HT1080 (cell line): ENCODE measurements at places on chromosomes 5 and 9. TPM values are rescaled to one million over a fixed set of nuclear protein-coding genes. Genes with fewer than 3 reads are reported as not detected.

- no peak for DNase-seq
Observed at GRCh38 chr9:116405321-116405720, 251.7 kb downstream of the PAPPA start.

- DNase-seq: no peak
Observed at GRCh38 chr9:2086971-2087370, 71.8 kb downstream of the SMARCA2 start.

- no peak for DNase-seq
Observed at GRCh38 chr5:132669966-132670882, 3.6 kb upstream of the IL4 start.

- no peak for DNase-seq
Observed at GRCh38 chr9:89781838-89782540, 177.2 kb downstream of the GADD45G start.

- no peak for DNase-seq
Observed at GRCh38 chr5:126267438-126267837, 155.8 kb upstream of the GRAMD2B start.

DNA sequence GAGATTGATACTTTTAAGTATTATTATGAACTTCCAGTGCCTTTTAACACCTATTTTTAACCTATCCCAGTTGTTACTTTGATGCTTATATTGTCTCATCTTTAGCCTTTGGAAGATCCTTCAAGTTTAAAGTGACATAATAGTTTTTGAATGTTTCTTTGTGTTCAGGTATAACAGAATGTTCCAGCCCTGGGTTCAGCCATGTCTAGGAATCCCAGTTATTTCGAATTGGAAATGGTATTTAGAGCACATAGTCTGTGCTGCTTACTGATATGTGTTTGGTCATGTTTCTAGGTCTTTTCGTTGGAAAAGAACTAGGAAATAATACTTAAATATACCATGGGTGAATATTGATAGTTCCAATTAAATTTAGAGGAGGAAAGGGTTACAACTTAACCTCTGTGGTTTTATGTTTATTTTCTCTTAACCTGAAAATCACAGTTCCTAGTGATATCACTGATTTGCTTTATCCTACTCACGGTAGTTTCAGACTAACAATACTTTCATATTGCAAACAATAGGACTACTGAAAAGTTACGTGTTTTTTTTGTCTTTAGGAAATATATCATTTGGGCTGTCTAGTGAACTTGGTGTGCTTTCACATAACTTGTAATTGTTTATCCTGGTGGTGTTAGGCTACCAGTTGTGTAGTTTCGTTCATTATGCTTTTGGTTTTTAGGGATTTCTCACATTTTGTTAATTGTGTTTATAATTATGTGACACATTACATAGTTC, 37.8 kb downstream of the UHRF2 start:
- no peak for DNase-seq

DNA sequence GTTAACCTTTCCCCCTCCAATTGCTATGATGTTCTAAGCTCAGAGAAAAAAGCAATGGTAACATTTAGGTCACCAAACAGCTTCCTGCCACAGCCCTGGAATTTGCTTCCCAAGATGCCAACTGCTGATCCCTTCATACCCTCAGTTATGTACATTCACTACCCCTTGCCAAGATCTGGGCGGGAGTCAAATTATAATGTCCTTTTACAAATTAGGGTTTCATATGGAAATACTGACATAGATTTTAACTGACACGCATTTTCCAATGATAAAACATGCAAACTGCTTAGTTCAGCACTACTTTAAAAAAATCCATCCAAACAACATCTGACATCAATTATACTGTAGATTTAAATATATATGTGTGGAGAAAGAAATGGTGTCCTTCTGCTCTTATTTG, 5.0 kb downstream of the LOX start:
- DNase-seq: no peak

- no peak for DNase-seq
Observed at GRCh38 chr9:114811966-114812636, 6.3 kb upstream of the TNFSF15 start.

- peak; percentile 10 for DNase-seq
Observed at GRCh38 chr5:94375801-94376200, 242.6 kb downstream of the KIAA0825 start.

GRCh38 chr5:179679014-179679674, 1.7 kb downstream of the CBY3 start:
- DNase-seq: no peak

GRCh38 chr5:78647838-78648358, 674 bp downstream of the LHFPL2 start:
- DNase-seq: peak; percentile 46

DNA sequence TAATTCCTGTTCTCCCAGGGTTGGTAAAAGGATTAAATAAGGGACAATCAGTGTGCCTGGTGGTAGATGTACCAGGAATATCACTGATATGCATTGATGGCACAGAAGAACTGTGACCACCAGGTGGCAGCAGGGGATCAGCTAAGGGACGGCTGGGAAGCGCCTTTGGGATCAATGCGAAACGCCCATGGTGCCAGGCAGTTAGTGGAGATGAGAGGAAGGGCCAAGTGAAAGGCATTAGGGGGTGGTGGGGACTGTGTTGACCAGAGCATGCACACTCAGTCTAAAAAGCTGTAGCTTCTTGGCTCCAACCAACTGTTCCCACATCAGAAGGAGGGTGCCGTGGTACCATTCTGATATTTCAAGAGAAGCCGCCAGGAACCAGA, 55.6 kb downstream of the ARHGEF37 start:
- peak; percentile 66 for DNase-seq

GRCh38 chr5:148374690-148375360, 8.9 kb upstream of the FBXO38 start:
- DNase-seq: peak; percentile 59

DNA sequence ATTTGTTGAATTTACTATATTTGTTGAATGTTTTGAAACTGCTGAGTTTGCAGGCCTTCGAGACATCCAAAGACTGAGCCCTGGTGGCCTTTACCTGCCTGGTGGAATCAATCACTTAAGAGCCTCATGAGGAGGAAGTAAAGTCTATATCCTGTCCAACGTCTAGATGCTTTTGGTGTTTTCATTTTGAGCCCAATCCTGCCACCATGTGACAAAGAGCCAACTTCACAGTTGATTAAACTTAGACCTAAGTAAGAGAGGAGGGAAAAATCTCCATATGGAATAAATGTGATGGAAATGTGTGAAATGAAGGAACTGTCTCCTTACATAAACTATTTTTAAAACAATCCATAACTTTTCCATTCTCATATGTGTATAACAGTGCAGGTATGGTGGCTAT, 220.1 kb downstream of the PRR16 start:
- peak; percentile 8 for DNase-seq

DNA sequence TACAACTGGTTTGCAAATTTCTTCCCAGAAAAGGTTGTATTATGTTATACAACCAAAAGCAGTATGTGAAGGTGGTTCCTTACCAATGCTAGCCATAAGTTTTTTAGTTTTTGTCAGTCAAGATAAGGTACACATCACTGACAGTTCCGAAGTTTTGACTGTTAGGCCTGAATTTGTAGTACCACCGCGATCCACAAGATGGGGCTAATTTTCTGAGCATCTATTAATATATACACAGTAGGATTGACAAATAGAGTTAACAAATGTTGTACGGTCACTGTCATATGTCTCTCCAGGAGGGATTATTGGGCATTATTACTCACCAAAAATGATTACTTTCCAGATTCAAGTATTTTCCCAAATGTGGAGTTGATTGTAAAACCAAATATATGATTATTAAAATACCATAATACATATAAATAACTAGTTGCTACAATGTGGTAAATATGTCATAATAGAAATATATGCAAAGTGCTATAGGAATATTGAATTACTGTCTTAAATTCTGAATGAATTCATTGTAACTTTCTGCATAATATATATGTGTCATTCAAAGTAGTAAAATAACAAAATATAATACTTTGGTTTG, 28.4 kb upstream of the LRRC19 start:
- peak; percentile 39 for DNase-seq

DNA sequence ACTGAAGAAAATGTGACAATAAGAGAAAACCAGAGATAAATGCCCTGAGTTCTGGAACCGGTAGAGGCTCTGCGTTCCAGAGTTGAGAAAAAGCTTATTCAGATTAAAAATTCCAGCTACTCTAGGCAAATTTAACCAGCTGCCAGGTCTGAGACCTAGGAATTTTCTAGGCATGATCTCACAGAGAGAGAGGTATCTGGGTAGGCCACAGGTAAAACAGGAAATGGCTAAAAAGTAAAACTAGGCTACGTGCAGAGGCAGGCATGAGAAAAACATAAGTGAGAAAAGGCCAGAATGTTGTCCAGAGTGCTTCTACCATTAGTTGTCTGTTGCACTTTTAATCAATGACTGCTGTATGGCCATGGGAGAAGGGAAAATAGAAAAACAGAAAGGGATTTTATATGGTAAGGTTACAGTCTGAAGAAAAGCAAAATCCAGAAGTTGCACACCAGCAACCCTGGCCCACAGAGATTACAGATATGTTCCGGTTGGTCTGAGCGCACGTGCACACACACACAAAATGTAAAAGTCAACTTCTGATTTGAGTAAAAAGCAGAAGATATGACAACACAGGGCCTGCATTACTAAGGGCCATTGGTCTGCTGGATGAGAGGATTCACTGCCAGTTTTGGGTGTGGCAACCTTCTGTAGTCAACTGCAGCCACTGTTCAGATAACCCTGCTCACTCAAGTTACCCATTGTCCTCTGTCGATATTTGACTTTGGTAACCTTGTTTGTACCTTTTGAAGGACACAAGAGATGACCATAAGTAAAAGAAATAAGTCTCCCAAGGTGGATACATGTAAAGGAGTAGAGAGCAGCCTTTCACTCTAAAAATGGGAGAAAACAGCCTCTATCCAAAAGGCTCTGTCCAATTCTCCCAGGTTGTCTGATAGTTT, 266.0 kb downstream of the DTWD2 start:
- no peak for DNase-seq

DNA sequence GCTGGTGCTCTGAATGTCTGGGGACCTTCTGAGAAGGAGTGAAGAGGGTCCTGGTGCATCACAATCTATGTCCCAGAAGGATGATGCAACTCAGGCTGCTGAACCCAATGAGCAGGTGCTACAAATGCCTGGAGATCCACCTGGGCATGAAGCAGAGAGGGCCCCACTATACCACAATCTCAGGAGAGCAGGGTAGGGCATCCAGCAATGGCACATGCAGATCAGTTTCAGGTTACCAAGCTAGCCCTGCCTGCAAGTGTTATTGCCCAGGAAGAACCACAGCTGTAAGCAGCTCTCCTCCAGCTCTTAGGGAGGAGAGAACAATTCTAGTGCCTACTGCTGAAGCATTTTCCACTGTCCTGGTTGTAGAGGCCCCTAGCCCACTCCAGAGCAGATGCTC, 389.2 kb upstream of the TNC start:
- no peak for DNase-seq

DNA sequence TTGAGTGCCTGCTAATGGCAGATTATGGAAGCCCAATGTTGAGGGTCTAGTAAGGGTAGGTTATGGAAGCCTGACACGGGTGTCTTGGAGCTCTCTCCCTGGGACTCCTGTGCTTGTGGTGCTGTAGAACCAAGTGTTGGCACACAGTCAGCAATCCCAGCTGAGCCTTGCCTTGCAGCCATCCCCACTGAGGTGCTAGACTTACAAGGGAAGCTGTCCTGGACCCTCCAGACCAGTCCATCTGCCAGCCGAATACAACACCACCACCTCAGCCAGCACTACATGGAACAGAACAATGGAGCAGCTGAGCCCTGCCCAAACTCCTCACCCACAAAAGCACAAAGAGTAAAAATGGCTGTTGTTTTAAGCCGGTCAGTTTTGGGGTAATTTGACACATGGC, 90.5 kb upstream of the DNAH5 start:
- DNase-seq: peak; percentile 14

- DNase-seq: peak; percentile 24
Observed at GRCh38 chr5:41649659-41650058, 139.3 kb upstream of the PLCXD3 start.

- no peak for DNase-seq
Observed at GRCh38 chr9:19967888-19968459, 179.1 kb upstream of the SLC24A2 start.

GRCh38 chr5:11384441-11385250, 519.6 kb downstream of the CTNND2 start:
- DNase-seq: no peak

DNA sequence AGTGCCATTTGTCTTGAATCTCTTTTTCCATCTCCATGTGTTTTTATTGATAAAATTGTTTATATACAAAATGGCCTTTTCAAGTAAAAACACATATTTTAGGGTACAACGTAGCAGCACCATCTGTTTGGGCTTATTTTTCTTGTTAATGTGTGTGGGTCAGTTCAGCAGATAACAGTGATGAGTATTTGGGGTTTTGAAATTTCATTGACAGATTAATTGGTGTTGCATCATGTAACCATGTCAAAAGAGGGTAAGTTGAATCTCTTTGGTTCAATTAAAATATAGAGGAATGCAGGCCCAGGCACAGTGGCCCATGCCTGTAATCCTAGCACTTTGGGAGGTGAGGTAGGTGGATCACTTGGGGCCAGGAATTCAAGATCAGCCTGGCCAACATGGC, 20.0 kb upstream of the PURA start:
- no peak for DNase-seq

GRCh38 chr5:83353231-83353630, 118.3 kb upstream of the VCAN start:
- no peak for DNase-seq

Gene ARSI
- total RNA-seq: 0.20 and 0.82 TPM in 2 replicates

Gene TRAF1
- 0.43 and 0.70 TPM in 2 replicates for total RNA-seq

Gene AMBP
- 0.30 and 0.47 TPM in 2 replicates for total RNA-seq

Gene FCN2
- total RNA-seq: not detected in 2 replicates

Gene CKMT2
- not detected in 2 replicates for total RNA-seq

Gene SLC25A2
- total RNA-seq: not detected in 2 replicates
